ENCODE measurements at places on chromosomes 6 and 20.

GRCh38 chr6:144886682-144887081 is 601.5 kb downstream of the UTRN start:
- H3K4me3 ChIP-seq: no peak overlapping the region
- no peaks in the 10 kb centered on the region for H3K4me1 ChIP-seq
- no peaks in the 10 kb centered on the region for H3K27me3 ChIP-seq
- DNase-seq: no peak
- H3K27ac ChIP-seq: no peak overlapping the region

DNA sequence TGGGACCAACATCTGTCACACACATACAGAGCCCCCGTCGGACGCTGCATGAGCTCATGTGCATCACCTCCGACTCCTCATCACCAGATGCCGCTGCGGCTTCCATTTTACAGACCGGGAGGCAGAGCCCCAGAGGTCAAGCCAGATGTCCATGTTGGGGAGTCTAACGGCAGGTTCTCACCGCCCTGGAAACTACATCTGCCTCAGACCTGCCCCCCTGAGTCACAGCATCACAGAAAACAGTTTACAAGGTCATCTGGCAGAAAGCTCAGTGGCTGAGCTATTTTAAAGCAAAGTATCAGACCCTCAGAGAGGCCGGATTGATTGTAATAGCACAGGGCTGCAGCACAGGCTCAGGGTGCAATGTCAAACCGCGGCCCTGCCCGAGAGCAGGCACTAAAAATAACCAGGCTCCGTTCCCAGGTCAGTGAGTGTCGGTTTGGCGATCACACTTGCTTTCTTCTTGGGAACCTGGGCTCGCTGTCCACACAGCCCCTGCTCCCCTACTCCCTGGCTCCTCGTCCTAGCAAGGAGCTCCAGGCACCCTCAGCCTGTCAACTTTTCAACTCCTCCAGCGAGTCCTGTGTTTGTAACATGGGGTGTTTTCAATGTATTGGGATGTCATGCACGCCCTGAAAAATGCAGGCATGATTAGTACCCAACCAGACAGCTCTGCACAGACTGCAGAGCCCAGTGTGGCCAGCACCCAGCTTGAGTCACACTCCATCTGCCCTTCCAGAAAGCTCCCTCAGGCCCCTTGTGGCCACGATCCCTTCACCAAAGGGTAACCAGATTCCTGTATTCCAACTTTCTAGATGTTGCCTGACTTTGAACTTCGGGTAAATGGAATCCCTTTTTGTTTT is 264.5 kb downstream of the CDH4 start:
- H3K27me3 ChIP-seq: no peaks in the 10 kb centered on the region
- no peaks in the 10 kb centered on the region for H3K36me3 ChIP-seq
- no peaks in the 10 kb centered on the region for H3K4me1 ChIP-seq
- DNase-seq: no peak

- DNase-seq: no peak
- peaks cover 4% of the 10 kb centered on the region for H3K4me1 ChIP-seq
- H3K36me3 ChIP-seq: no peaks in the 10 kb centered on the region
- H3K27ac ChIP-seq: no peak overlapping the region
Measured at GRCh38 chr6:33692760-33693158, 18.7 kb downstream of the UQCC2 start.

- H3K36me3 ChIP-seq: no peaks in the 10 kb centered on the region
- no peak overlapping the region for H3K4me3 ChIP-seq
Measured at GRCh38 chr6:15320693-15321092, 74.8 kb downstream of the JARID2 start.

DNA sequence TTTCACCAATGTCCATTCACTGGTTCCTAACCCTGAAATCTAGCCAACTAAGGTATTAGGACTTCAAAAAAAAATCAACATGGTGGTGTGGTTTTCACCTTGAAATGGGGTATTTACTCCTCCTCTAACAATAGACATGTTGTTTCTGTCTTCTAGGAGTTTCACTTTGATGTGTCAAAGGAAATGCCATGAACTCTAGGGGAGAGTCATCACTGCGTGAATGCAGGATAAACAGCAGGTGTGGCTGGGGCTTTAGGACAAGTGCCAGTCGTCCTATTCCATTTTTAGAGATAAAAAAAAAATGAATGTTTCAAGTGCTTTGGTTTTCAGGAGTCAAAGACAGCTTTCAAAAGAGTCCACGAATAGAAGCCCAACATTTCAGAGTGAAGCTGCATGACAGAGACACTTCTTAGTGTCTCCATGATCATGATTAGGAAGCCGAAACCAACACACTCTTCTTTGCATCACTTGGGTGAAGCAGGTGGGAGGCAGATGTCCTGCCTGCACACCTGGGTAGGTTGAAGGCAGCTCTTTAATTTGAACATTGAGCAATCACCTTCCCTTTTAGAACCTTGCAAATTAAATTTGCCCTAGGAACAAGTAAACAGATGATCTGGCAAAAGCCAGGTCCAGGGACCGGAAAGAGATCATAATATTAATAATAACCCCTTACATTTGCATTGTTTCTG is 328.5 kb upstream of the PRDM1 start:
- no peak for DNase-seq
- no peaks in the 10 kb centered on the region for H3K27me3 ChIP-seq
- no peaks in the 10 kb centered on the region for H3K36me3 ChIP-seq
- no peaks in the 10 kb centered on the region for H3K4me1 ChIP-seq
- H3K4me3 ChIP-seq: no peak overlapping the region
